C1 segment of cervical spinal cord (tissue), 14 donors: ENCODE measurements at places on chromosomes 6 and 20.

GRCh38 chr6:168737014-168737413 lies 296.0 kb downstream of the SMOC2 start:
- no peak for DNase-seq

DNA sequence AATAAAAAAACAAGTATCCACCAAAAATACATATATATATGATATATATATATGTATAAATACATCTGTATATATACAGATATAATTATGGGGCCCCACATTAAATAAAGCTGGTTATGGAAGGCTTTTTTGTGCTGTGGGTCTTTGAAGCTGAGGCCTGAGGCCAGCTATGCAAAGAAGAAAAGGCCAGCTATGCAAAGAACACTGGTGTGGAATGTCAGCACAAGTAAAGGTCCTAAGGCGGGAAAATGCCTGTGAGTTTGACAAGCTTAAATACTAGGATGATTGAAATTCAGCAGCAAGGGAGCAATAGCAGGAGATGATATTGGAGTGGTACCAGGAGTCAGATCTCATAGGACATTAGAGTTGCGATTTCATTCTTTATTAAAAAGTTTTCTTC lies 25.2 kb downstream of the ADGRF1 start:
- DNase-seq, result no peak

- no peak for DNase-seq
Measured at GRCh38 chr20:44527716-44528199, 5.9 kb upstream of the SERINC3 start.

- DNase-seq, result no peak
Measured at GRCh38 chr6:25410102-25410501, 130.9 kb downstream of the CARMIL1 start.

DNA sequence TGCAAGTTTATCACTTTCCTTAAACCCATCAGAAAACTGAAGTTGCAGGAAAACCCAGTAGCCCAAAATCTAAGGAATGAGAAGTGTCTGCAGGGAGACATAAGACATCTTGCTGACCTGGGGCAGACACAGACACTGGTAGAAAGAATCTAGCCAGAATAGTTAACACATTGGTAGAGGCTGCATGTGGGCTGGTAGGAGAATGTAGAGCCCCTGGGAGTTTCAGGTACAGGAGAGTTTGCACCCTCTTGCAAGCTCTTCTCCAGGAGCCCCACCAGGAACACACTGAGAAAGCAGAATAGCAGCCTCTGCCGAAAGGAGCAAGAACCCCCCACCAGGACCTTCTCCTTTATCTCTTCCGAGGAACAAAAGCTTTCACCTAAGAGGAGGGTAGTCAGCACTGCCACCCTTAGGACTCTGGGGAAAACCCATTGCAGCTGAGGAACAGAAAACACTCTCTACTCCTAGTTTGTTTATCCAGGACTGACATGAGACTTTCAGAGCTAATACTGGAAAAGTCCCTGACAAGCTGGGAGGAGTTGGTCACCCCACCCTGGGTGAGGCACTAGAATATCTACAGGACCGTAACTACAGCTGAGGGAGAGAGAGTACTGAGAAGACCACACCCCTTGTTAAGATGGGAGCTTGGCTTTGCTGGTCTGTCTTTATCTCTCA lies 10.5 kb upstream of the OGFRL1 start:
- DNase-seq, result no peak

DNA sequence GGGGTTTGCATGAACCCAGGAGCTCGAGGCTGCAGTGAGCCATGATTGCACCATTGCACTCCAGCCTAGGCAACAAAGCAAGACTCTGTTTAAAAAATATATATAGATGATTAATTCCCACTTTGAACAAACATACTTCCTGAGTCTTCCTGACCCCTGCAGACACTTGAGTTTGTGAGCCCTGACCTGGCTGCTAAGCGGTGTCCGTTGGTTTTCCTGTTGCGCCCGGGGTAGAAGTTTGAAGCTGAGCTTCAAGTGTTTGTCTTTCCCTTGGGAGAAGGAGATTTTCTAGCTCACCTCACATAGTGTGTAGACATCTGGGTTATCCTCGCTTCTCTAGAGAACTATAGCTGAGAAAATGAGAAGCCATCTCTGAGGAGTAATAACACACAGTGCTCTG lies 11.7 kb upstream of the BCAS1 start:
- DNase-seq, result no peak

DNA sequence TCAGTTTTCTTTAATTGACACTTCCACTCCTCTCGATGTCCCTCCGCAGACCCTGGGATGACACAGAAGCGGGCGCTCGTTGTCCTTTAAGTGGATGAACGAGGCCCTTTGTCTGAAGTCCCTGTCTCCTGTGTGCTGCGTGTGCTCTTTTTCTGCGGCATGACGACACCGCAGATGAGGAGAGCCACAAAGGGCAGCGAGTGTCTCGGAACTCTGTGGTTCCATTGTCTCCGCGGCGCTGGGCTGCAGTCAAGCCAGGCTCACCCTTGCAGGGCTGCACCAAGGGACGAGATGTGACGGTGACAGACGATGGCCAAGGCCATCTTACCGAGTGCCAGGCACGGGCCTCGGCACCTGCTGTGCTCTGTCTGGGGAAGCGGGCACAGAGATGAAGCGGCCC lies 10.6 kb downstream of the PRR18 start:
- no peak for DNase-seq

- no peak for DNase-seq
Measured at GRCh38 chr6:24296944-24297343, 60.9 kb downstream of the DCDC2 start.
